ENCODE measurements at places on chromosomes 2 and 18.

GRCh38 chr18:22549260-22549937 is 131.7 kb upstream of the CTAGE1 start:
- no peak for DNase-seq

- DNase-seq = no peak
These were observed 142.9 kb downstream of the LDLRAD4 start for GRCh38 chr18:13361431-13361830.

DNA sequence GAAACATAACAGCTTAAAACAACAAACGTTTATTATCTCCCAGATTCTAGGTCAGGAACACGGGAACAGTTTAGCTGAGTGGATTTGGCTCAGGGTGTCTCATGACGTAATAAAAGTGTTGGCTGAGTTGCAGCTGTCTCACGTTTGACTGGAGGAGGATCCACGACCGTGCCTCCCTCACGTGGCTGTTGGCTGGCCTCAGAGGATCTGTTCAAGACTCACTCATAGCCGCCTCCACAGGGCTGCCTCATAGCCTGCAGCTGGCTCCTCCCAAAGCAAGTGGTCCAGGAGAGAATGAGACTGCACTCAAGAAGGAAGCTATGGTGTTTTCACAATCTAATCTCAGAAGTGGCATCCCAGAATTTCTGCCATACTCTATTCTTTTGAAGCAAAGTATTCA is 167.1 kb downstream of the RPRM start:
- DNase-seq = no peak

- no peak for DNase-seq
These were observed 126.9 kb downstream of the PRKRA start for GRCh38 chr2:178324077-178324476.
